GM06990 (cell line): ENCODE measurements at places on chromosomes 13 and 19.

DNA sequence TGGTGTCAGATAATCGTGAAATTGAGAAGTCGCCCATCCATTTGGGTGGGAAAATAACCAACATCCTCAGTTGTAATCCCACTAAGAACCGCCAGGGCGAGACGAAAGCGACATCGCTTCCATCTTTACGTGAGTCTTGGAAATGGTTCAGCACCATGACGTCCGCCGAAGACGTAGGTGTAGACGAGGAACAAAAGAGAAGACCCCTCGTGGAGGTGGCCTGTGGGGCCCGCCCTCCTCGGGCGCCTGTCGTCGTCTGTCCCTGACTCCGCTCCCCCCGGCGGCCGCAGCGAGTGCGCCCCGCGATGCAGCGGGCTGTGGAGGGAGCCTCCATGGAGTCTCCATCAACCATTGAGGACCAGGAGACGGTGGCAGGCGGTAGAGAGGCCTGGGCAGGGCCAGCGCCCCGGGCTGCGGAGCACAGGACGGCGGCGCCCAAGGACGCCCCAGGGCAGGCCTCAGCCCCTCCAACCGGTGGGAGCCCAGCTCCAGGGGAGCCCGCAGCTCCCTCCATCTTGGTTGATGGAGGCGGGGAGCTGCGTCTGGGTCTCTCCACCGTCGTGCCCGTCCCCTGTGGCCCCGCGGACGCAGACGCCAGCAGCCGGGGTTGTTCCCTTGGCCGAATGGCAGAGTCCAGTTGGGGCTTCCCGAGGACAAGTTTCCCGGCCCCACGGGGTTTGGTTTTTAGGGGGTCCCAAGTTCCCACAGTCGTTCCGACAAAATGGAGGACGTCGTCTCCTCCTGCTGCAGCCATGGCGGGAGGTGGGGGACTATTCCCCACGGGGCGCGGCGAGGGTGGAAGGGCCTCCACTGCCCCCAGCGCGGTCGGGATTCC lies 990 bp upstream of the ZMYM2 start:
- DNase-seq: peak; percentile 84

DNA sequence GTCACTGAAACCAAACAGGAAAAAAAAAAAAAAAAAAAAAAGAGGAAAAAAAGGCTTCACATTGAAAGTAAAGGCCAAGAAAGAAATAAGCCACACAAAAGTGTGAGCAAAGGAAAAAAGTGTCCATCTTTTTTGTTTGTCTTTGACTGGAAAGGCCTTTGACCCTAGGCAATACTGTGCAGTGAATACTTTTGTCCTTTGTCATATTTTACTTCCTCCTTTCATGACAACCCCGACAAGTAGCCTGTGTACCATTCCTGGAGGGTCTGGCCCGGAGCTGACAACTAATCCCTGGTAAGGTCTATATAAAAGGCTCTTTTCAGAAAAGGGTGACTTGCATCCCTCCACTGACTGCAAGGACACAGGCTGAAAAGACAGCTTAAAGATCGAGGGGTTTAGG lies 12.9 kb upstream of the MICU2 start:
- DNase-seq: no peak

- DNase-seq: no peak
These were observed 1966.1 kb downstream of the PCDH9 start for GRCh38 chr13:65264066-65264465.

DNA sequence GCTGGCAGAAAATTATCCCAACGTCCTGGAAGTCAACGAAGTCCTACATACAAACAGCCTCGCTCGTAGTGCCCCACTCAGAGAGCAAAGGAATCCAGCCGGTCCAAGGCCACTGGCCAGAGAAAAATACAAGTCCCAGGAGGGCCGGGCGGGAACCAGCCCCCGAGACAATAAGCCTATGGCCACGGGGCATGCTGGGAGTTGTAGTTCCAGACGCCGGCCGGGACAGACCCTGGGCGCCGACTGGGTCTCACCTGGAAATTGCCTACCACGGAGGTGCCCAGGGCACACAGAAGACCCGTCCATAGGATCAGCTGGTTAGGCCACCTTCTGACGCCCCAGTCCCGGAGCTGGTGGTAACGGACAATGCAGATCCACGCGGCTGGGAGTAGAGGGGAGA lies 5.4 kb downstream of the TMEM150B start:
- DNase-seq: no peak

GRCh38 chr19:50723069-50723468 lies at the start of gene CLEC11A:
TSS of gene CLEC11A (plus strand) at chr19:50723364. CDS start at chr19:50723526, 162 bp downstream.
- no peak for DNase-seq
